ENCODE measurements at places on chromosomes 1 and 21. TPM values are rescaled to one million over a fixed set of nuclear protein-coding genes. Genes with fewer than 3 reads are reported as not detected.
A peak's percentile ranks its signal among the peaks of the same experiment; 100 is the strongest.

Gene TSACC
- total RNA-seq: not detected

Gene SPAG17
- not detected for total RNA-seq

Gene ZNF691
- total RNA-seq: 17.3 TPM

- DNase-seq: peak; percentile 48
- H3K27me3 ChIP-seq: peaks cover 14% of the 10 kb centered on the region
- no peak overlapping the region for H3K4me3 ChIP-seq
- peaks cover 40% of the 10 kb centered on the region for H3K4me1 ChIP-seq
- H3K36me3 ChIP-seq: no peaks in the 10 kb centered on the region
Measured at GRCh38 chr1:3652548-3653285, 401 bp downstream of the TP73 start.

DNA sequence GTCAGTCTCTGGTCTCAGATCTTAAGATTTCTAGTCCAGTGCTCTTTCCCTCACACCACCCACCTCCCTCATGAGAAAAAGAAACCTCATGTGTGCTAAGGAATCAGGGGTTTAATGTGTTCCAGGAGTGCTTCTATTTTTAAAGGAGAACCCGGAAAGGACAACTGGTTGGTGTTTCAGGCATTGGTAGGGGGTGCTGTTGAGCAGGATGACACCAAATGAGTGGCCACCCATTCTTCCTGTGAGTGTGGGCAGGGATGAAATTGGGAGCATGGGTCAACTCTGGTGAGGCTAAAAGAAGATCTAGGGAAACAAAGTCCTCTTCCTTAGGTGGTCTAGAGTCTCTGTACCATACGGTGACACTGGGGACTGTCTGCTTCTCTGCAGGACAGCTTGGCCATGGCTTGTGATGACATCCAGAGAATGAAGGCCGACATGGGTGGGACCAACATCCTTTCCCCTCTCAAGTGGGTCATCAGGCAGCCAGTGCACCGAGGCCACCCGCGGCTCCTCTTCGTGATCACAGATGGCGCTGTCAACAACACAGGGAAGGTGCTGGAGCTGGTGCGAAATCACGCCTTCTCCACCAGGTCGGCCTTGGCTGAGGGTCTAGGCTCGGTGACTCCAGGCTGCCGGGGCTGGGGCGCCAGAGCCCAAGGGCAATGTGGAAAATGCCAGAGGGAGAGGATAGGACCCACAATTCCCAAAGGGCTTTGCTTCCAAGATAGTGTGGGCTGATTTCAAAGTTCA is 39.3 kb downstream of the VWA5B1 start:
- no peak for DNase-seq
- no peaks in the 10 kb centered on the region for H3K36me3 ChIP-seq
- no peaks in the 10 kb centered on the region for H3K27me3 ChIP-seq
- no peak overlapping the region for H3K27ac ChIP-seq
- no peaks in the 10 kb centered on the region for H3K4me1 ChIP-seq
- no peak overlapping the region for H3K4me3 ChIP-seq

- DNase-seq: no peak
- no peaks in the 10 kb centered on the region for H3K4me1 ChIP-seq
Measured at GRCh38 chr1:3355894-3356826, 98.3 kb upstream of the ARHGEF16 start.

DNA sequence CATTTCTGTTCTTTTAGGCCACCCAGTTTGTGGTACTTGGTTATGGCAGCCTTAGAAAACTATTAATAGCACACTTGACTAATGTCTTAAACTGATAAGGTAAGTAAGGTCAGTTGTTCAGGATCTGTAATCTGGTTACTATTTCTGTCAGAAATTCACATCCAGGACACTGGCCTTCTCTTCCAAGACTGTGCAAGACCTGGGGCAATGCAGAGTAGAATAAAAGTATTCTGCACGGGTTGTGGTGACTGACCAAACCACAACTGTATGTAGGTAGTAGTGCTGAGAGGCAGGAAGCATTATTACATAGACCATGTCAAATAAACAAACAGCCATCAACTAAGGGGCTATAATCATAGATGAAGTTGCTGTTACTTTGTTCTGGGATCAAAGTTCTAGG is 46.7 kb downstream of the WARS2 start:
- H3K4me1 ChIP-seq: no peaks in the 10 kb centered on the region
- no peak for DNase-seq
- no peak overlapping the region for H3K4me3 ChIP-seq
- H3K36me3 ChIP-seq: no peaks in the 10 kb centered on the region

DNA sequence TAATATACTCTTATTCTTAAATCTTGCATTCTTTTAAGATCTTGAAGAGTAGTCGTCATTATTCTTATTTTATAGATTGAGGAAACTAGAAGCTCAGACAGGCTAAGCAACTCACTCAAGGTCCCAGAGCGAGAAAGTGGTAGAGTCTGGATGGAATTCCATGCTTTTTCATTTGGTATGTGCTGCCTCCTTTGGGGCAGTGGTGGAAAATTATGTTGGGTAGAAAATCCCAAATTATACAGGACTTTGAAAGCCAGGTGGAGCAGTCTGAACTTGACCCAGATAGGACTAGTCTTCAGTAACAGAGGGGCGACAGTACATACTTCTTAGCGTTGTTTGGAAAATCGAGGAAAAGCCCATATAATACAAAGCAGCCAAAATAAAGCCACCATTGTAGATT is 205.6 kb downstream of the ATG4C start:
- no peaks in the 10 kb centered on the region for H3K4me1 ChIP-seq
- DNase-seq: no peak
- no peaks in the 10 kb centered on the region for H3K27me3 ChIP-seq
- no peak overlapping the region for H3K4me3 ChIP-seq

- peaks cover 17% of the 10 kb centered on the region for H3K36me3 ChIP-seq
- peak overlapping the region; percentile 84 for H3K27ac ChIP-seq
- peak overlapping the region; percentile 89 for H3K4me3 ChIP-seq
- H3K4me1 ChIP-seq: peaks cover 39% of the 10 kb centered on the region
Measured at GRCh38 chr1:225882694-225883615, 775 bp upstream of the TMEM63A start.

DNA sequence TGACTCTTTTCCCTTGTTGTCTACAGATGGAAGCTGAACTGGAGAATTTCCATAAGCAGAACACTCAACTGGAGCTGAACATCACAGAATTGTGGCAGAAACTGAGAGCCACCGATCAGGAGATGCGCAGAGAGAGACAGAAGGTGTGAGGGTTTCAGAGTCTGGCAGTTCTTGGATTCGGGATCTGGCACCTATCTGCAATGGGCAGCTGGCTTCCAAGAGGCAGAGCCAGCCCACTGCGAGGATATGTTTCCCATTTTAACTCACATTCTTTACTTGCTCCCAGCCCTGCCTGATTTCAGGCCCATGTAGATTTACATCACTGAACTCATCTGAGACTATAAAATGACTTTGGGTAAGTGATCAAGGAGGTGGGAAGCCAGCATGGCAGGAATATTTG is 37.3 kb upstream of the TMEM125 start:
- H3K4me3 ChIP-seq: no peak overlapping the region
- no peaks in the 10 kb centered on the region for H3K4me1 ChIP-seq
- no peak for DNase-seq
- H3K36me3 ChIP-seq: no peaks in the 10 kb centered on the region
- H3K27me3 ChIP-seq: no peaks in the 10 kb centered on the region
- H3K27ac ChIP-seq: no peak overlapping the region

DNA sequence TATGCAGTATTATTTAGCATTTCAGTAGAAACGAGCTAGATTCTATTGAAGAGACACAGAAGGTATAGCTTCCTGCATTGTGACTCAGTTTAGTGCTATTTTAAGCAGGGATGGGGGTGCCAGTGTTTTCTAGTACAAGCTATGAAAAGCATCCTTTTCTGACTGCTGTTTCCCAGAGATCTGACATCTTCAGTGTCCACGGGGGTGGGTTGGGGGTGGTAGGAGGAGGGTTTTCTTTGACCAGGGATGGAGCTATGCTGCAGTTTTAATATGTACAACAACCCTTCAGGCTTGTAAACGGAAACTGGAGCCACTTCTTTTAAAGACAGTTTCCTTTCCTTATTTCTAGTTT is 2.7 kb upstream of the NEGR1 start:
- no peaks in the 10 kb centered on the region for H3K36me3 ChIP-seq
- no peak for DNase-seq
- H3K27me3 ChIP-seq: peaks cover 3% of the 10 kb centered on the region

- H3K4me1 ChIP-seq: no peaks in the 10 kb centered on the region
- no peak overlapping the region for H3K4me3 ChIP-seq
- no peaks in the 10 kb centered on the region for H3K36me3 ChIP-seq
- H3K27ac ChIP-seq: no peak overlapping the region
- no peak for DNase-seq
Measured at GRCh38 chr1:175482071-175482451, 261.3 kb downstream of the TNR start.

GRCh38 chr1:75198761-75199160 is 64.6 kb downstream of the LHX8 start:
- H3K27ac ChIP-seq: no peak overlapping the region
- no peaks in the 10 kb centered on the region for H3K36me3 ChIP-seq
- H3K27me3 ChIP-seq: no peaks in the 10 kb centered on the region

All from CD4-positive, alpha-beta memory T cell (primary cell).